Activated naive CD4-positive, alpha-beta T cell treated with anti-CD3 and anti-CD28 coated beads, Interleukin-2, amount 50 U/mL, for 16 hours (primary cell): ENCODE measurements at places on chromosomes 11 and 22.
A peak's percentile ranks its signal among the peaks of the same experiment; 100 is the strongest.

DNA sequence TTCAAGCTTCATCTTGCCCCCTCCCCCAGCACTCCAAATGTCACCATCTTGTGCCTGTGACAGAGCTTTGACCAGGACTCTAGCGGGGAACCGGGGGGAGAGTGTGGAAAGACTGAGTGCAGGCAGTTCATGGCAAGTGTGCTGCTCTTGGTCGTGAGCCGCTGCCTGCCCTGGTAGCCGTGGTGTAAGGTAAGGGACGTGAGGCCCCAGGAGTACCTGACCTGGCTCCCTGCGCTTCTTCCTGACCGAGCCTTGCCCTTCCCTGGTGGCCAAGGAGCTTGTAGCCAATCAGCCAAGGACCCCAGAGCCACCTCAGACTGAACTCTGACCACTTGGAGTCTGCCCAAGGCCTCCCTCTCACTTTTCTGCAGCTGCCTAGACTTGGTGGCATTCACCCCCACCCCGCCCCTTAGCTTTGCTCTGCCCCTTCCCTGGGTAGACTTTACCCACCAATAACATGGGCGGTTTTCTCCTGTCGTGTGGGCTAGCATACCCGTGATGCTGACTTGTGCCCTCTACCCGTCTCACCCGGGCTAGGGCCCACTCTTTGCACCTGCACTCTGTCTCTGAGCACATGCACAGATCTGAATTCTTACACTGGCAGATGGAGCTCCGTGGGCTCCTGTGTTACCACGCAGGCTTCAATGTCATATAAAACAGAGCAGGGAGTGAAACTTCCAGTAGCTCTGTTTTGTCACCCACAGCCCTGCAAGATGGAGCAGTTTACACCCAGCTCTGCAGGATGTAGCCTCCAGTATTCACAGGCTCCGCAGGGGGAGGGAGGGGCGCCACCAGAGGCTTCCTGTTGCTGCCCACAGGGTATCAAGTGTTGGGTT, 1.5 kb downstream of the DGKZ start:
- DNase-seq = peak; percentile 44

DNA sequence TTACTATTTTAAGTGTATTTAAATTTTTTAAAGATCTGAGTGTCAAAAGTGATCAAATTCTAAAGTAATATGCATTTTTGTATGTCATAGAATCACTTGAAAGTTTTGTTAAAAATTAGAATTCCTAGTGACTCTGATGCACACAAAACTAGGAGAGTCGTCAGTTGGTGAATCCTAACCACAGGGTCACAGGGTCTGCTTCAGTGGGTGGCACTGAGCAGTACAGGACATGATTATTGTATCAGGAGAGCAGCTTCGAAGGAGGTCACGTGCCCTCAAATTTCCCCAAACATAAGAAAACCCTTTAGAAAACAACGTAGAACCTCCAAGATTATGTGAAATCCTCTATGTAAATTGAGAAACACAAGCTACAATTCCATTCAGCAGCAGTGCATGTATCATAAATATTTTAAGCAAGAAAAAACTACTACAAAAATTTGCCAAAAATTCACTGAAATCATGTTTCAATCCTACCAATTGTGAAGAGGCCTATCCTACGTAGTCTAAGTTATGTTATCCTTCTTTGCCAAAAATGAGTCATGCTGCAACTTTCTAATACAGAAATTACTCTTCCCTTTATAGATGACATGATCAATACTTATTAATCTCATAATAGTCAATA, 323.6 kb downstream of the AASDHPPT start:
- no peak for DNase-seq

DNA sequence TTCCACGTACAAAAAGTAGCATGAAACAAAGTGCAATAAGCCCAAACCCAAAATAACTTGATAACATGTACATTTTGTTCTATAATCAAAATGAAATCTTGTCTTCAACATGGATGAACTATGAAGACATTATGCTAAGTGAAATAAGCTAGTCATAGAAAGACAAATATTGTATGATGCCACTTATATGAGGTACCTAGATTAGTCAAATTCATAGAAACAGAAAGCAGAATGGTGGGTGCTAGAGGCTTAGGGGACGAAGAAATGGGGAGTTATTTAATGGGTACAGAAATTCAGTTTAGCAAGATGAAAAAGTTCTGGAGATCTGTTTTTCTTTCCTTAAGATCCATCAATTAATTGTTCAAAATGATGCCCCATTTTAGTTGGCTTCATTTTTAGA, 7.5 kb downstream of the PGM2L1 start:
- no peak for DNase-seq

DNA sequence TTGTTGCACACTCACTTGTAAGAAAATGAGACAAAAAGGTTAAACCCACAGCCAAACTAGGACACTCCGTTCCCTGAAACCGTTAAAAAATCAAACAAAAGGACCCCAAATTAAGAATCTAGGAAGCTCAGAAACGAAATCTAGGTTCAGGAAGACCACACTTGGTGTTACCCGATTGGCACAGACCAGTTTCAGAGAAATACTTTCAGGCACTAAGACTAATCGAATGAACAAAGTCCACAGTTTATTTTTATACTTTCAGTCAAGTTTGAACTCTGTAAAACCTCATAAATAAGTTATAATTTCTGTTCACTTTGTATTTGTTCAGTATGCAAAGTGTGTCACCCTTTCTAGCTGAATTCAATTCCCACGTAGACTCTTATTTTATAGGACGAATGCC, 38.8 kb upstream of the TTC12 start:
- no peak for DNase-seq

DNA sequence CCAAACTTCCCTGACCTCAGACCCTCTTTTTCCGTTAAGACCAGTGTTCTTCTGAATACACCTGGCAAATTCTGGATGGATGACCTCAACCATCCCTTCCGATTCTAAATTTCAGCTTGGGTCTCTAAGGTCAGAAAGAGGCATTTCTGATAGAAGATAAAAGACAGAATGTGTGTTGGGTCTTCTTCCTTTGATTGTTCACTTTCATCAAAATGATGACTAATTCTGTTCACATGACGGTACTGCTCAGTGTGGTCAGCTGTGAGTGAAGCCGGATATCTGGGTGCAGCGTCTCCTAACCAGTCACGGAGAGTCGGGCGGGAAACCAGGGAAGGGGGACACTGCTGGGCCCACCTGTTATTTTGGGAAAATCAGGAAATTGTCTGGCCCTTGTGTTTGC, 151.6 kb upstream of the NAV2 start:
- DNase-seq = no peak

- DNase-seq = no peak
Observed at GRCh38 chr11:19872512-19873145, 160.0 kb downstream of the NAV2 start.

GRCh38 chr11:43941257-43941994, 1.0 kb upstream of the C11orf96 start:
- no peak for DNase-seq

GRCh38 chr11:94675239-94675638, 92.9 kb upstream of the AMOTL1 start:
- no peak for DNase-seq

DNA sequence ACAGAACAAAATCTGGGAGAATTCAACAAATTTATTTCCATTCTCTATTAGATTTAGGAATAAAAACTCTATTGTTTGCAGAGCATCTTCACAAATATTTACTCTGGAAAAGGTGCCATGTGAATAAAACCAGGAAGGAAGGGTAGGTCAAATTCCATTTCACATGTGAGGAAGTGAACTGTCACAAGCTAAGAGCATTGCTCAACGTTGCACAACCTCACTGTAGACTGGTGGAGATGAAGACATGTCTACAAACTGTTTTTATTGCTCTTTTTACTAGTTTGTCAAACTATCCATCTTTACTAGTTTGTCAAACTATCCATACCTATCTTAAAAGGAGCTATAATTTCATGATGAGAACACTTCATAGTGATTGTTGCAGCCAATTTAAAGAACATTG, 236.4 kb downstream of the CNTN5 start:
- DNase-seq = no peak

DNA sequence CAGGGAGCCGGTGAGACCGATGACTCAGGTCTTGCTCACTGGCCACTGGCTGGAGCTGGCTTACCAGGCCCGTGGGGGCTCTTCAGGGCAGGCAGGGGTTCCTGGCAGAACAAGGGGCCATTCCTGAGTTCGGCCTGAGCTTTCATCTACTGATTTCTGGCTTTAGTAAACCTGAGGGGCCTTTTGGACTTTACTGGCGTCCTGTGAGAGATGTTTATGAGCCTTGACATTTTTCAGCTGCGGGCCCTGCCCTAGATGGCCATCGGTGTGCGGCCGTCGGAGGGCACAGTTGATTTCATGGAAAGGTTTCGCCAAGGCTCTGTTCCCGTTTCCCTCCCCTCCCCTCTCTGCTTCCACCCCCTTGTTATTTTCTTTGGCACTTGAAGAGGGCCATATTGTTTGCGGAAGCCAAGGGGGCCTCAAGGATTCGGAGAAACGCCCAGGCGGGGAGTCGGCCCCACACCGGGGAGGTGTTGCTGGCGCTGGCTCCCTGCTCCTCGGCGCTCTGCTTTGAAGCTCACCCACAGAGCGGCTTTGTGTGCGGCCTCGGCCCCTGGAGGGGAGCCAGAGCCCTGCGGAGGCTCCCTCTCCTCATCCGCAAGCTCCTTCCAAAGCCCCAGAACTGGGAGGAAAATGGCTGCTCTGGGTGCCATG, 17.7 kb downstream of the ELF5 start:
- DNase-seq = no peak

DNA sequence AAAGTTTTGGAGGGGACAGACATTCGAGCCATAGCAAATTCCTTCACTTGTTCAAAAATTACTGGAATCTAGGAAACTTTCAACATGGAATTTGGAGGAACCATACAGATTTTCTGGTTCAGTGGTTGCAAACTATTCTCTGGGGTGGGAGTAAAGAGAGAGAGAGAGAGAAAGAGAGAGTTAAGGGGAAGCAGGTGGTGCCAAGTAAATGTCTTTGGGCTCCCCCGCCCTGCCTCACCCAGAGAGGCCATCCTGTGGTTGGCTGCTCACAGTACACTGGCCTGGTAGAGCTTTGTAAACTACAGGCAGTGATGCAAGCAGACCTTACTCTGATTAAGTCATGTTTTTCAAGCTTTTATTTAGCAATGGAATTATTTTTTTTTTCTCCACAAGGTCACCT, 82.6 kb downstream of the ADAMTS15 start:
- DNase-seq = no peak

GRCh38 chr11:74751303-74751702, 2.7 kb downstream of the RNF169 start:
- DNase-seq = no peak

DNA sequence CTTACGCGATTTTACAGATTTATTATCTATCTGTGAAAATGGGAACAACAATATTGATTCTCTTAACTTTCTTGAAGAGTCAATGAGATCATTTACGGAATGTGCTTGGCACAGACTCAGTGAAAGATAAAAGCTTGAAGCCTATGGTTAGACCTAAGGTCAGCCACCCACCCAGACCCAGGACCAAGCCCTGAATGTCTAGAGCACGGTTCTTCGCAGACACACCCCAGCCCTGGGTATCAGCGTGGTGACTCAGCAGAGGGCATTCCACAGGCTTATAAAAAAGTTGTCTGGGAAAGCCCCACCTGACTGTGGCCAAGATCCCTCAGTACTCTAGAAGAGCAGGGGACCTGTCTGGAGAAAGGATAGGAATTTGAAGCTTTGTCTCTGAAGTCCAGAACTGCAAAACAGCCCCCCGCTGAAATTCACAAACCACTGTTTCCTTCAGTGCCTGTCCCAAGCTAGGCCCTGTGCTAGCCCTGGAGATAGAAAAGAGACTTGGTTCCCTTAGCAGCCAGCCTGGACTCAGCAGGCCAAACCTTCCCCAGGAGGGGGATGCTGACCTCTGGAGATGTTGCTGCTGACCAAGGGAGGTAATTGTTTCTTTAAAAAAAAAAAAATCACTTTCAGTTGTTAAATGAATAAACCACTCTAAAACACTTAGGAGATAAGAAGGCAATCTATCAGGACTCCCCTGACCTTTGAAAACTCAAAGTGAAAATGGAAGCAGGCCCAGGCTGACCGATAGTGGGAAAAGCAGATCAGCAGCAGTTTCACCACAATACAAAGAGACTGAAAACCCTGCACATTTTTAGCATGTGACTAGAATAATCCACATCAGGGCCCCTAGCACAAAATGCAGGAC, 114.0 kb downstream of the ABTB2 start:
- peak; percentile 19 for DNase-seq

GRCh38 chr11:16392616-16393015, 36.3 kb upstream of the SOX6 start:
- no peak for DNase-seq

DNA sequence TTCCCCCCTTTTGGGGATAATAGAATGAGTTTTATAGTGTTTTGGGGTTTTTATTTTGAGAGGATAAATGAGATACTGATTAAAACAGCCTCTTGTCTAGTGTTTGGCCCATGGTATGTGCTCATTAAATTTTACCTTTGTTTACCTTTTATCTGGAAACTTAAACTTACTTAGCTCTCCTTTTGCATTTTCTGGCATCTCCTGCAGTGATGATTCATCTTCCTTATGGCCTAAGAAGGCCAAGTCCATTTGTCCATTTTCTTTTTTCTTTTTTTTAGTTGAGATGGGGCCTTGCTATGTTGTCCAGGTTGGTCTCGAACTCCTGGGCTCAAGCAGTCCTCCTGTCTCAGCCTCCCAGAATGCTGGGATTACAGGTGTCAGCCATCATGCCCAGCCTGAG, 156.3 kb downstream of the COMMD9 start:
- DNase-seq = no peak

- DNase-seq = no peak
Observed at GRCh38 chr11:102761646-102762238, 18.7 kb downstream of the MMP10 start.

- no peak for DNase-seq
Observed at GRCh38 chr22:34971456-34971855, 94.5 kb upstream of the ISX start.

GRCh38 chr11:42066113-42066512, 606.7 kb upstream of the LRRC4C start:
- no peak for DNase-seq

DNA sequence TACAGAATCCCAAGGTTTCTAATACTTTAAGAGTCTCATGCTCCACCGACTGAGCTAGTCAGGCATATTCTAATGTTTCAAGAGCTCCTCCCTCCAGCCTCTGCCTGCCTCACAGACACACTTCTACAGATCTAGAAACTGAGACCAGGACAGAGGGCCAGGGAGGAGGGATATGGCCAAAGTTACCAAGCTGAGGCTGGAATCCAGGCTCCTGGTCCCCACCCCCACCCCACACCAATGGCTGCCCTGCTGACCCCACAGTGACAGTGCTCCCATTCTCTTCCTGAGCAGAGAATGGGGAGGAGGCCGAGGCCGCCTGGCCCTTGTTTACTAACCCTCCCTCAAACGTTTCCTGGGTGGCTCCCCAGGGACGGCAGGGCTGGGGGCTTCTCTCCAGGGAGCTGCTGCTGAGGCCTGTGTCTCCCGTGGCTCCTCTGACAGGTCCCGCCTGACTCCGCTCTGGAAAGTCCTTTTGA, 2.2 kb downstream of the PLEKHB1 start:
- DNase-seq = no peak

DNA sequence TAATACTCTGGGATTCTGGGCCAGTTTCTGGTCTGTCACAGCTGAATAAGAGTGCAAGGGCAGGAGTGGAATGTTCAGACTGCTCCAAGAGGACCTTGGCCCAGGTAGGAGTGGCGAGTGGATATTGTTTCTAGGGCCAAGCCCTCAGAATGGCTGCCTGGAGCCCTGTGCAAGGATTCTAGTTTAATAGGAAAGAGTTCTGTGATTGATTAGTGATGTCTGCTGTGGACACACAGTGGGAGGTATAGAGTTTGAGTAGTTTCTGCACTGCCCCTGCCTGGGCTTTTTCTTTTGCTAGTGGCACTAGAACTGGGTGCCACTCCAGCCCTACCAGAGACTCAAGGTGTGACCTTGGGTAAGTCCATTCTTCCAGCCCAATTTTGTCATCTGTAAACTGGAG, 9.7 kb upstream of the MPPED1 start:
- no peak for DNase-seq

- DNase-seq = peak; percentile 23
Observed at GRCh38 chr11:8090756-8091155, 9.7 kb downstream of the TUB start.
